ENCODE measurements at places on chromosomes 1 and 21.

- DNase-seq = no peak
Measured at GRCh38 chr21:46115441-46116188, 17.7 kb downstream of the COL6A2 start.

DNA sequence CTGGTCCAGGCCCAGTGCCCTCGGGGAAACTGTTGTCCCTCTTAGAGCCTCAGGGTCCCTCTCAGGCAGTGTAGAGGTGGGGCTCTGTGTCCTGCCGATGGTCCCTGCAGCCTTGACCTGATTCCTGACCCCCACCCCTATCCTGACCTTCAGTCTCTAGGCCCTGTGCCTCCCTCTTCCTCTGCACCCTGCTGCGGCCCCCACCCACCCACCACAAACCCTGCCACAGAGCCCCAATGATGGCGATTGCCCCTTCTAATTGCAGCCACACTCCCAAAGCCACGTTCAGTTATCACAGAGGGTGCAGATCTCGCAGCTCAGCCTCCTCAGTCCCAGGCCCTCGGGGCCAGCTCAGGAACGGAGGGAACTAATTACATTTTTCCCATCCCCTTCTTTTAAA, 99.7 kb downstream of the PAX7 start:
- DNase-seq = no peak

- DNase-seq = no peak
Measured at GRCh38 chr1:43398227-43398626, 8.5 kb downstream of the SZT2 start.

GRCh38 chr21:34135330-34135729, 62.0 kb downstream of the MRPS6 start:
- no peak for DNase-seq

DNA sequence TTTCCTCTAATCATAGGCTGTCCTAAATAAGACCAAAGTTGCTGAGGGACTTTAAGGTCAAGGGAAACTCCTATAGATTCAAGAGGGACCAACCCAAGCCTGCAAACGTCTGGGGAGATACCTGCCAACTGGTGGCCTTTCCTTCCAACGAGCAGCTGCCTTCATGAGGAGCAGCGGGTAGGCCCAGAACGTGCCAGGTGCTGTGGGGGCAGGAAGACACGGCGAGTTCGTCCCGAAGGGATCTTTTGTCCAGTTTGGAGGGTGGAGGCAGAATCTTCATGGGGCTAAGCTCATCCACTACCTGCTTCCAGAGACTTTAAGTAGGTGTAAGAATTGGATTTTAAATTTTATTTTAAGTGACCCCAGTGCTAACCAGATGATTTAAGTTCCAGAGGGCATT, 26.0 kb upstream of the SLC26A9 start:
- DNase-seq = no peak

DNA sequence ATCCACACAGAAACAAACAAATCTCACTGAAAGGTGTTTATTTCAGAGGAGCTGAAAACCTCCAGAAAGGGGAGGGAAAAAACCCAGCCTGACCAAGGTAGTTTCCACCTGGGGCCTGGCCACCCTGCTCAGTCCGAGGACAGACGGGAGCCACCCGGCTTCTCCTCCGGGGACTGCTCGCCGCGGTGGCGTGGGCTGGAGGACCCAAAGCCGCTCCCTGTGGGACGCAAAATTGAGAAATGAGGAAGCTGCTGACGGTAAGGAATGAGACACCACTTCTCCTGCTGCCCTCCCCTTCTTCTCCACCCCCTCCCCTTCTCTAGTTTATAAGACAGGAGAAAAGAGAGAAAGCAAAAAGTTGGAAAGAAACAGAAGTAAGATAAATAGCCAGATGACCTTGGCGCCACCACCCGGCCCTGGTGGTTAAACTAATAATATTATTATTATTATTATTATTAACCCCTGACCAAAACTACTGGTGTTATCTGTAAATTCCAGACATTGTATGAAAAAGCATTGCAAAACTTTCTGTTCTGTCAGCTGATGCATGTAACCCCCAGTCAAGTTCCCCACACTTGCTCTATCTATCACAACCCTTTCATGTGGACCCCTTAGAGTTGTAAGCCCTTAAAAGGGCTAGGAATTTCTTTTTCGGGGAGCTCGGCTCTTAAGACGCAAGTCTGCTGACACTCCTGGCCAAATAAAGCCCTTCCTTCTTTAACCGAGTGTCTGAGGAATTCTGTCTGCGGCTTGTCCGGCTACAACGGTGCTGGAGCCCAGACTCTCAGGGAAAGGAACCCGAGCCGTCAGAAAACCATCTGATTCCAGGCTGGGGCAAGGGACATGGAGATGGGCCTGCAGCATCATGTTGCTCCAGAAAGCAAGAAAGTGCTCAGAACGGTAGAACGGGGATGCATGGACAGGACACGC, 12.5 kb downstream of the ITGB2 start:
- no peak for DNase-seq

DNA sequence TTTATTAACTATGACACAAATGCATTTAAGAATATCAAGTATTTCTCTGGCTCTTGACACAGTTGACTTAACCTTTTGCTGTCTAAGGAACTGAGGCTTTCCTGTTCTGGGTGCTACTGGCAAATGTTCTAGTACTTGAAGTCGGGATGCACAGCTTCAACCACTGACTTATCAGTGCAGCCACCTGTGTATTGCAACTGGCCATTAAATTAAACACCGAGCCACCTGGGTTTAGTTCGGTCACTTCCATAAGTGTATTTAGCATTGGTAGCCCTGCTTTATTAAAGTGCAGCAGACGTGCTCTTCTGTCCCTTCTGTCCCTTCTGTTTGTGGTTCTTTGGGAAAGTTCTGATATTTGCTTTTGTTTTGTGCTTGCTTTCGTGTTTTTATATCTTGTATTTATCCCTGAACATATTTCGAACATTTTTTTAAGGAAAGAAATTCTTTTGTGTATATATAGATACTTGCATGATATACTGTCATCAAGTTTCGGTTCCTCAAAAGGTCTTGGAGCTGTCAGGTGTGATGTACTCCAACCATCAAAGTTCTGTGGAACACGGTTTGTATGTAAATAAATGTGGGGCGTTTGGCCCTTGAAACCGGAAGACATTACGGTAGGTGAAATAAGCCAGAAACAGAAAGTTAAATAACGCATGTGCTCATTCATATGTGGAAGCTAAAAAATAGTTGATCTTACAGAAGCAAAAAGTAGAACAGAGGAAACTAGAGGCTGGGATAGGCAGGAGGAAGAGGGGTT, 297.9 kb upstream of the GREM2 start:
- DNase-seq = no peak

GRCh38 chr1:43705334-43705733, 2.0 kb upstream of the ST3GAL3 start:
- no peak for DNase-seq

DNA sequence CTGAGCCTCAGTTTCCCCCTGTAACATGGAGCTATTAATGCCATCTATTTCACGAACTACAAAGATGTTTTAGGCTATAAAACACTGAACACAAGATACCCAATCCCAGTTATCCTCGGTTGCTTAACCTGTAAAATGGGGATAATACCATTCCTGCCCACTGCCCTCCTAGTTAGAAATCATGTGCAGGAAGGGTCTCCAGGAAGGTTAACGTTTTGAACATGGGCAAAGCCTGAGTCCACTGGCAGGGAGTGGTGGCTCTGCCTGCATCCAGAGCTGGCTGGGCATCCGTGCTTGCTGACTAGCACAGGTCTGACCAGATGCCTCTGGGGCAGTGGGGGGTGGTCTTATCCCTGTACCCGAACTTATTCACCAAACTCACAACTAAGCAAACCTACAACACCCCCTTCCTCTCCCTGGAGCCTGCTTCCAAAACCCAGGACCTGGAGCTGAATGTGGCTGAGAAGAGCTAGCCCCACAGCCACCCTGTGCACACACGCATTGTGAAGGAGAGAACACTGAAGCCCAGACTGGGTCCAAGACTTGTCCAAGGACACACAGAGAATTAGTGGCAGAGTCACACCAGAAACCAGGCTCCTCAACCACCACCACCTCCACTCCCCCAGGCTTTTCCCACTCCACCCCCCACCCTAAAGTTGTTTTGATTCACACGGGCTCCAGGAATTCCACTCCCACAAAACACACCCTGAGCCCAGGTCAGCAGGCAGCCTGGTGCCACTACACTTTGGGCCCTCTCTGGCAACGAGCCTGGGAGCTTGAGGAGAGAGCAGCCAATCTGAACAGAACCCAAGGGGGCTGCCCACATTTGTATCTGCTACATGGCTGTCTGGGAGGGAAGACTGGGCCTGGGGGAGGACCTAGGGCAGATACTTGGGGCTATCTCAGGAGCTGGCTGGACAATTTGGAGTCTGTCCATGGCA, 1.6 kb downstream of the E2F2 start:
- no peak for DNase-seq

DNA sequence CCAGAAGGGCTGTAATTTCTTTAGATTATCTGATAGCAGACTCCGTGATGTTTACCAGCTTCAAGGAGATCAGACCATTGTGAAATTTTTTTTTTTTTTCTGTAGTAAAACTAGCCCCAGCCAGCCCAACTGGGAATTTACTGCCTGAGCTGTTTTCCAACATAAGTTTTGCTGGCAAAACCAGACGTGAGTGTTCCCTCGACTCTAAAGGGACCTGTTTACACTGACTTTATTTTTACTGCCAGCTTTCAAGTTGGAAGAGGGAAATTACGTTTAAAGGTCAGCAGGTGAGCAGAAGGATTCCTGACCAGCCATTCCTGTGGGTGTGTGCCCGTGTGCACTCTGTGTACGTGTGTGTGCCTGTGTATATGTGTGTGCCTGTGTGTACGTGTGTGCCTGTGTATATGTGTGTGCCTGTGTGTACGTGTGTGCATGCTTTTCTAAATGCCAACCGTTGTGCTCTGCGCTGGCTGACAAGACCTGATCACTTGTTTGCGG, 374 bp downstream of the MAB21L3 start:
- no peak for DNase-seq

DNA sequence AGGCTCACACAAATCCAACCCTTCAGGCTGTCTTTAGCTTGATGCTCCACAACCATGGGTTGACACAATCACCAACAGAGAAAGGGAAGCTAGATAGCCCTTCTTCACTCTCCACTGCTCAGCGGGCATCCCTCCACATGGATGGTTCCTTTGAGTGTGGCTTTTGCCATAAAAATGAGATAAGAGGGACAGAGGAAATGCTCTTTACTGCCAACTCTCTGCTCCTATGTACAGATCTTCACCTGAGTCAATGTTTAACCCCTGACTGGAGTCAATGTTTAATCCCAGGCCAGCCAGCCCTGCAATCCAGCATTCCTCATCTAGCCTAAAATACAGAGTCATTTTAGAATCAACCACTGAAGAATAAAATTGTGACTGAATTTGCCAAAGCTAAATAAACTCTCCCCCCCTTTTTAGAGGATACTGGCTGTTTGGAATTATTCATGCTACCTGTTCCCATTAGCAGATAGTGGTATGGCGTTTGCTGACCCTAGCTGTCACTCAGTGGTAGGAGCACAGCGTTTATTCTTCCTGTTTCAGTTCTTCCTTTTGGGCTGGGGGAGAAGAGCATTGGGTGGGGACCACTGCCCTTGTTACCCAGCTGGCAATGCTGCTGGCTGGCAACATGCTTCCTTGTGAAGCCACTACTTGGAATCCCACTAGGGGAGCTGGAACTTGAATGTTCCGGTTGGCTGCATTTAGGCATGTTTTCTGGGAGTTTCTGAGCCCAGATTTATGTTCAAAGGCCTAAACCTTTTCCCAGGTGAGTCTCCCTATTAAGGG, 5.2 kb upstream of the PIGR start:
- DNase-seq = no peak
